NCI-H774 (cell line): ENCODE measurements at places on chromosomes 5 and 9.

DNA sequence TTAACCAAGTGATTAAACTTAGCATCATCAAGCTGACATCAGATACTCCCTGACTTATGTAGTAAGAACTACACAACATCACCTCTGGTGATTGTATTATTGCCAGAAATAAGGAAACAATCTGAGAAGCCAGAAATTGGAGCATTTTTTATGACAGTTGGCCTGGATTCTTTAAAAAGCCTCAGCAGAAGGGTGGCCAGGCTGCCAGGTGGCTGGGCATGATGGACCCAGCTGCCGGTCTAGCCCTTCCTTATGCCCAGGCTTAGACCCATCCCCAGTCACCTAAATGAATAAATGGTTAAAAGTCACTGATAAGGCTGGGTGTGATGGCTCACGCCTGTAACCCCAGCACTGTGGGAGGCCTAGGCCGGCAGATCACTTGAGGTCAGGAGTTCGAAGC lies 12.8 kb downstream of the OR1K1 start:
- DNase-seq = no peak

DNA sequence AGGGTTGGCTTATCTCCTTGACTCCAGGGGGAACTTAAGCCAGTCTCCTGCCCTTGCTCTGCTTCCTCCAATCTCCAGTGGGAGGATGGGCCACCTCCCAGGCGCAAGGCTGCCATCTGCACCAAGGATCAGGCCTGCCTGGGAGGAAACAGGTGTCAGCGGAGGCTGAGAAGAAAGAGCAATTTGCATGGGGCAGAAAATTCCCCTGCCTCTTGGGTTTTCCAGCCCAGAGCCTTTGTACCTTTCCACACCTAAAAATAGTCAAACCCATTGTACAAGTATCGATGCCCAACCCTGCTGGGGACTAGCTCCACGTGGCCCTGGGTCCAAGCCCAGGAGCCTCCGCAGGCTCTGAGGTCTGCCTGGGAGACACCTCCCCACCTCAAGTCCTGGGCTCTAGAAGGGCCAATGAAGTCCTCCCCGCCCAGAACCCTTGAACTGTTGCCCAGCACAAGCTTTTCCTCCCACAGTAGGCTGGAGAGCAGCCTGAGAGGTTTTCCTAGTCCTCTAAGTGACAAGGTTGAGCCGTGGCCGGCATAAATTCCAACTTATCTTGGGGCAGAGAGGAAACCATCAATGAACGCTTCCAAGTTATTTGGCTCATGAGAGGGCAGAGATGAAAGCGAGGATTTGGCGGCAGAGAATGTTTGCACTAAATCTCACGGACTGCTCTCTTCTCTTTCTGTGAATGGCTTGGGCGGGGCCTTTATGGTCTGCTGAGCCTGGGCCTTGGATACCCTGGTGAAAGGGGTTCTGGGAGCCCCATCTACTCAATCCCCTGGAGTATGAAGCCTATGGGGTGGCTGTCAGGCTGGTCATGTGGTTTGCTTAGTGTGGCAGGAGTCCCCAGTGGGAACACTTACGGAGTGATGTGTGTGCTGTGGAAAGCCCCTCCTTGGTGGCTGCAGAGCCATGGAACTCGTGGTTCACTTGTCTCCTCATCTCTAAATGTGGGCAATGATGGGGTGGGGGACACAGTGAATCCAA lies 15.6 kb downstream of the JADE2 start:
- no peak for DNase-seq

DNA sequence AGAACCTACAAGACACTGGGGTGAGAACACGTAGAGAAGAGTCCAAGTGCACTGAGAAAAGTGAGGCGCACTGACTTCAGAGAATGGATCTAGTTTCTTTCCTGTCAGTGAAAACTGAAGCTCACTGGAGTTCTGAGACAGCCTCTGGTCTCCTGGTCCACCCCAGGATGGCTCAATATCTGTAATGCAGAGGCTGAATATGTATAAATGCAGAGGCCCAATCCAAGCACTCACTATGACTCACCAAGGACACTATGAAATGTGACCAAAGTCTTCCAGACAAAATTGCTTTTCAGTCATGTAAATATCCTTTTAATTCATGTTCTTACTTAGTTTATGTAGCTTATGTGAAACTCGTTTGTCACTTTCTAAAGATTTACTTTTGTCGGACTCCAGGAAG lies 53.8 kb downstream of the NFIB start:
- no peak for DNase-seq

- no peak for DNase-seq
These were observed 16.6 kb downstream of the POU5F2 start for GRCh38 chr5:93724791-93725190.

GRCh38 chr9:75906531-75906930 lies 16.1 kb downstream of the PCSK5 start:
- no peak for DNase-seq

- DNase-seq = no peak
These were observed 26.1 kb downstream of the DNAI1 start for GRCh38 chr9:34484678-34485077.

DNA sequence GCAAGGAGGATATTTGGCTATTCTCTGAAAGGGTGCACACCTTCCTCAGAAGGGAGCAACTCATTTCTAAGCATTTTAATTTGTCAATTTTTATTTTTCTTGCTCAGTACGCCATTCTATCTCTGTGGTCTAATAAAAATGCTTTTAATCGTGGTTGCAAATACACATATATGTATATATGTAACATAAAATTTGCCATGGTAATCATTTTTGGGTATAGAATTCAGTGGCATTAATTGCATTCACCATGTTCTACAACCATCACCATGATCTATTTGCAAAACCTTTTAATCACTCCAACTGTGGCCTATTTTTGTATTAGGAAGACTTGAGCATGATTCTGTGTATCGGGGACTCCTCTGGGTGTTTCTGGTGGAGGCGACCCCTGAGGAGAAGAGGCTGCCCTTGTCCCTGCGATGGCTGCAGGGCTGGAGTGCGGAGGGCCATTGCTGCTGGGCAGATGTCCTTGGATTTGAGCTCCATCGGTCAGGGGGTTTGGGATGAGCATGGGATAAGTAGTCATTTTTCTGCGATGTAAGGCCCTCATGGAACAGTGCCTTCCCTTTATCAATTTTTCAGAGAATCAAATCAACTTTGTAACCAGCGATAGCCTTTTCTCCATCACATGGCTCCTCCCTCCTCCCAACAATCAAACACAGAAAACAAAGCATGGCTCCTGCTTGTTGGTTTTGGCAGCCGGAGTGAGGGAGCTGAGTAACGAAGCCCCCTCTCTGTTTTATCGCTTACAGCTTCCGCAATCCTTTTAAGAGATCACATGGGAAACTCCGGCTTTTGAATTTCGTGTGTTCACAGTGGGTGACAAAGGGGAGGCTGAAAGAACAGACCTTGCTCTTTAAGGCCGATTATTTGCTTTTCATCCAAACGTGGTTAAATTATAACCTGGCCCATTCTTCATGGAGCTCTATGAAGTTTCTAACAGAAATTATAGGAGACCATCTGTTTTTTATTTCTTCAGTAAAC lies 187.3 kb downstream of the TENT4A start:
- peak; percentile 99 for DNase-seq

GRCh38 chr5:84259283-84260045 lies 125.2 kb downstream of the EDIL3 start:
- no peak for DNase-seq

DNA sequence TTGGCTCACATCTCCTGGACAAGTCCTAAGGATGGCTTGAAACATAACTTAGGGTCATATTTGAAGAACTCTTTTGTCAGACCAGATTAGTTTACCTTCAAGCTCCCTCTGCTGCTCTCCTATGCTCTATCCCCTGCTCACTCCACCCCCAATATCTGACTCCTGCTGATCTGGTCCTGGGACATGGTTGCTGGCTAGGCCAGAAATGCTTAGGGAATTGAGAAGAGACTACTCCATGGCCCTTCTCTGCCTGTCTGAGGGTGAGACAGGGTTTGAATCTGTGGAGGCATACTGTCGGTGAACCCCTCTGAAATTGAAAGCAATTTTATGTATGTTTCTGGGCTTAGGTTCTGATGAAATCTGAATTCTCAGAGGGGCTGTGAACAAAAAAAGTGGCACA lies 3.3 kb downstream of the OTULIN start:
- DNase-seq = no peak

- no peak for DNase-seq
These were observed 133.3 kb upstream of the IFNE start for GRCh38 chr9:21615446-21615845.

- DNase-seq = no peak
These were observed 9.4 kb downstream of the FYB1 start for GRCh38 chr5:39209924-39210323.

GRCh38 chr5:173790177-173790719 lies 97.9 kb upstream of the CPEB4 start:
- DNase-seq = no peak

- peak; percentile 42 for DNase-seq
These were observed 148.7 kb upstream of the ERCC6L2 start for GRCh38 chr9:95726756-95727155.

- no peak for DNase-seq
These were observed 2.1 kb downstream of the NR3C1 start for GRCh38 chr5:143401227-143402016.

GRCh38 chr5:161344234-161344633 lies 202.3 kb downstream of the GABRB2 start:
- no peak for DNase-seq
